ENCODE measurements at places on chromosomes 16 and 17. TPM values are rescaled to one million over a fixed set of nuclear protein-coding genes. Genes with fewer than 3 reads are reported as not detected.

DNA sequence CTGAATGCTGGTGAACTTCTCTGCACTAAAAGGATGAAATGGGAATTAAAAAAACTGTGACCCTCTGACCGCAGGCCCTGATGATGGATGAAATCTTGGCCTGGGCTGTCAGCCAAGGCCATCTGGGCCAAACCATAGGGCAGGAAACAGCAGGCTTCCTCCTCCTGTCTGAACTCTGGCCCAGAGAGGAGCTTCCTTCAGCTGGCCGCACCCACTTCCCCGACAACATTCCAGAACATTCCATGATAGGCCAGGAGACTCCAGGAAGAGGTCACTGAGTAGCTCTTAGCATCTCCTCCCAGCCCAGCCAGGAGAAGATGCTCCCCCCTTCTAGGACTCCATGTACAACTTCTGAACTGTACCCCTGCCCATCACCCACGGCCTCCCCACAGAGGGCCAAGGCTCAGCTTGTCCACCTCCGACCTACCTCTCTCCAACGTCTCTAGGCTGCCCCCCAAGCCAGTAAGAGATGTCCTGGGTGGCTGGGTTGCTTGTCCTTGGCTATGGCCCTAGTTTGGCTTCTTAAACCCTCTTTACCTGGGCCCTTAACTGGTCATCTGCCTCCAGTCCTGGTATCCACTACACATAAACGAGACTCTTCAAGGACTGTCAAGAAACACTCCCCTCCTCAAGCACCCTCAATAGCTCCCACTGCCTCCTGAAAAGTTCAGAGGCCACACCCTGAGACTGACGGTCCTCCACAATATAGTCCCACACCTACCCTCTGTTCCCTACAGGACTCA lies 1.7 kb downstream of the RPH3AL start:
- peak; percentile 88 for DNase-seq

DNA sequence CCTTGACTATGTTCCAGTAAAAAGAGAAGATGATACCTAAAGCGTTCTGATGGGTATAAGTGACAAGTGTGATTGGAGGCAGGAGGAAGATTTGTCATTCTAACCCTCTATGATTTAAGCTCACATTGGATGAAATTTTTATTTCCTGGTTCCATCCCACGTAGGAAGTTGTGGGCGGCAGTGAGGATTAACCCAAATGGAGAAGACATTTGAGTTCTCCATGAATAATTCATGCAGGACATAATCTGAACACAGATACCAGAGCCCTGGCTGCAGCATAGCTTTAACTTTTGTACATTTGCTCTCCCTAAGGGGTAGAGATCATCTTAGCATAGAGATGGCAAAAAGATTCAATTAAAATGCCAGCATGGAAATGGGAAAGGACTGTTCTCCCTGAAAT lies 146.3 kb downstream of the SLC39A11 start:
- DNase-seq = no peak

GRCh38 chr16:31260136-31260931 lies 559 bp downstream of the ITGAM start:
- DNase-seq = no peak

GRCh38 chr16:72166151-72166550 lies 5.8 kb downstream of the PMFBP1 start:
- no peak for DNase-seq

- no peak for DNase-seq
Measured at GRCh38 chr17:2799653-2800052, 3.4 kb downstream of the RAP1GAP2 start.

- DNase-seq = no peak
Measured at GRCh38 chr16:79713609-79714309, 113.2 kb upstream of the MAF start.

GRCh38 chr16:55479430-55480140 lies 587 bp downstream of the MMP2 start:
- DNase-seq = no peak

DNA sequence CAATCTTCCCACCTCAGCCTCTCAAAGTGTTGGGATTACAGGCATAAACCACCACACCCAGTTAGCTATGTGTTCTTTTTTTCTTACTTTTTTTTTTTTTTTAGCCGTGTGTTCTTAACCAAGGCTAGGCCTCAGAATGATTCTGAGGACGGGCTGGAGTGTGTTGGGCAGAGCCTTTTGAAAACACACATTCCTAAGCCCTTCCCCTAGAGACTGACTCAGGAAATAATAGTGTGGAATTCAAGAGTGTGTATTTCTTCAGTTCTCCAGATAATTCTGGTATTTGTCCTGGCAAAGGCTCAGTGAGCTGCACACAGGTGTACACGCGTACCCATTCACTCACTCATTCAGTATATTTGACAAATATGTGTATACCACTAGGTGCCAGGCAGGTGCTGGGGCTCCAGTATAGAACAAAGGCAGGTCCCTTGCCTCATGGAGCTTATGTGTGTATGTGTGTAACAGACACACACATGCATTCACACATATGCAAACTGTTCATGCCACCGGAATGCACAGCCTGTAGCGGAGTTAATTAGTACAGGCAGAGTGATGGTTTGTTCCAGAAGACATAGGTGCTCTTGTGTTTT lies 19.4 kb upstream of the NFATC3 start:
- DNase-seq = no peak

DNA sequence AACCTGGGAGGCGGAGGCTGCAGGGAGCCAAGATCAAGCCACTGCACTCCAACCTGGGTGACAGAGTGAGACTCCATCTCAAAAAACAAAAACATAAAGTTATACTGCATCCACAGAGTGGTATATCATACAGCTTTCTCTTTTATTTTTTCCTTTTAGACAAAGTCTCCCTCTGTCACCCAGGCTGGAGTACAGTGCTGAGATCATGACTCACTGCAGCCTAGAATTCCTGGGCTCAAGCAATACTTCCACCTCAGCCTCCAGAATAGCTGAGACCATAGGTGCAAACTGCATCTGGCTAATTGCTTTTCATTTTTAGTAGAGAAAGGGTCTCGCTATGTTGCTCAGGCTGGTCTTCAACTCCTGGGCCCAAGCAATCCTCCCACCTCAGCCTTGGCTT lies 10.0 kb upstream of the COPRS start:
- no peak for DNase-seq

DNA sequence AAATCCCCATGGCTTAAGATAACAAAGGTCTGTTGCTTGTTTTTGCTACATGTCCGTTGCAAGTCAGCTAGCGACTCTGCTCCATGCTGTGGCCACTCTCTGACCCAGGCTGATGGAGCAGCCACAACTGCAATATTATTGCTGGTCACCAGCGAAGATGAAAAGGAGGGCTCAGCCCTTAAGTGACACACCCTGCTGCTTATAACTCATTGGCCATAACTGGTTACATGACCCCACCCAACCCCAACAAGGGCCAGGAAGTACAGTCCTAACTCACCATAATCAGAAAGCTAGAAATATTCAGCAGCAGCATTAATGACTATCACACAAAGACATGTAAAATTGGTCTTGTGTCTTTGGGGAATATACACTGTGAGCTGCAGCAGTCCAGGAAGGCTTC lies 224.3 kb downstream of the SOX9 start:
- no peak for DNase-seq

DNA sequence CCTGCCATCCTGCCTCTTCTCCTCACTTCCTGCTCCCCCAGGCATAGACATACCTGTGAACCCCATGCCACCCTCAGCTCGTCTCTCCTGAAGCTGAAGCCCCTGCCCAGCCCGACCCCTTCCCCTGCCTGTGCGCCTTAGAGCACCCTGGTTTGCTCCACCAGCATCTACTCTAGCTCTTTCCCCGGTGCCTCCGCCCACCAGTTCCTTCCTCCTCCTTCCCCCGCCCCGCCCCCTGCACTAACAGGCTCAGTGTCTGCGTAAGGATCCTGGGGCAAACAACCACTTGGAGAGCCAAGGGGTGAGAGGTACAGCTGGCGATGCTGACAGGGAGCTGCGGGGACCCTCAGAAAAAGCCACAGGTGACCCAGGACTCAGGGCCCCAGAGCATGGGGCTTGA lies 1.9 kb downstream of the GPR142 start:
- no peak for DNase-seq

DNA sequence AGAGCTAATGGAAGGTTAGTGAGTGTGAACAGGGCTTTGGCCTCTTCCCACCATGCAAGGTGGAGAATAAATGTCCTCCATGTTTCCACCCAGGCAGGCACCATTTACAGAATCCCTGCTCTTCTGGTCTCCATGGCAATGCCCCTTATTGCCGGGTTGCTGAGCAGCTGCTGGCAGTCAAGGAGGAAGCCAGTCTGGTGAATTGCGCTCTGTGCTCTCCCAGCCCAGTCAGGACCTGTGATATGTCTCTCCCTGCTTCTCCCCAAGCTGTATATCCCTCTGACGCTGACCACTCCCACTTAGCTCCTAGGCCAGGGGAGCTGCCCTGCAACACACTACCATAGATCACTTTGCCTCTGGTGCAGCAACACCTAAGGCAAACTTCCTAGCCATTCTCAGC lies 402.1 kb upstream of the ERCC4 start:
- DNase-seq = no peak

DNA sequence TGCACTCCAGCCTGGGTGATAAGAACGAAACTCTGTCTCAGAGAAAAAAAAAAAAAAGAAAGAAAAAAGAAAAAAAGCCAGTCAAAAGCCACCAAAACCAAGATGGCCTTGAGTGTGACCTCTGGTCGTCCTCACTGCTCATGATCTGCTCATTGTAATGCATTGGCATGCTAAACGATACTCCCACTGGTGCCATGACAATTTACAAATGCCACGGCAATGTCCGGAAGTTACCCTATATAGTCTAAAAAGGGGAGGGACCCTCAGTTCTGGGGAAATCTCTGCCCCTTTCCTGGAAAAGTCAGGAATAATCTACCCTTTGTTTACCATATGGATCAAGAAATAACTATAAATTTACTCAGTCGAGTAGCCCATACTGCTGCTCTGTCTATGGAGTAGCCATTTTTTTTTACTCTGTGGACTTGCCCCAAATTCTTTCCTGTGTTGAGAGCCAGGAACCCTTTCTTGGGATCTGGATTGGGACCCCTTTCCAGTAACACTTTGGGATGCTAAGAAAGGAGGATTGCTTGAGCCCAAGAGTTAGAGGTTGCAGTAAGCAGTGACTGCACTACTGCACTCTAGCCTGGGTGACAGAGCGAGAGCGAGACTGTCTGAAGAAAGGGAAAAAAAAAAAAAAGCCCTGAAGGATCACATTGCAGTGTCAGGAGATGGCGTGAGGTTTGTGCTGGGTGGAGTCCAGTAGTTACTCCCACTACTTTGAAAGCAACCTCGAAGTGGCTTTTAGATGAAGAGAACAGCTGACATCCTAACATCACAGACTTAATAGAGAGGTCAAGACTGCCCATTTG lies 3.7 kb upstream of the TMEM231 start:
- no peak for DNase-seq

The RNF167 gene
- total RNA-seq = 54.7 TPM

The SLFN12 gene
- 33.2 TPM for total RNA-seq

The CDK5R1 gene
- total RNA-seq = 3.5 TPM

The WNK4 gene
- total RNA-seq = 8.8 TPM

The KRTAP1-1 gene
- not detected for total RNA-seq

The SKAP1 gene
- total RNA-seq = 0.99 TPM

The USP22 gene
- 189 TPM for total RNA-seq

The NECAB2 gene
- not detected for total RNA-seq
